ENCODE measurements at places on chromosomes 12 and 14.

- no peak for DNase-seq
These were observed 318.6 kb upstream of the DIO3 start for GRCh38 chr14:101242442-101243385.

GRCh38 chr12:116524311-116524710, 34.9 kb upstream of the MAP1LC3B2 start:
- DNase-seq, result no peak

DNA sequence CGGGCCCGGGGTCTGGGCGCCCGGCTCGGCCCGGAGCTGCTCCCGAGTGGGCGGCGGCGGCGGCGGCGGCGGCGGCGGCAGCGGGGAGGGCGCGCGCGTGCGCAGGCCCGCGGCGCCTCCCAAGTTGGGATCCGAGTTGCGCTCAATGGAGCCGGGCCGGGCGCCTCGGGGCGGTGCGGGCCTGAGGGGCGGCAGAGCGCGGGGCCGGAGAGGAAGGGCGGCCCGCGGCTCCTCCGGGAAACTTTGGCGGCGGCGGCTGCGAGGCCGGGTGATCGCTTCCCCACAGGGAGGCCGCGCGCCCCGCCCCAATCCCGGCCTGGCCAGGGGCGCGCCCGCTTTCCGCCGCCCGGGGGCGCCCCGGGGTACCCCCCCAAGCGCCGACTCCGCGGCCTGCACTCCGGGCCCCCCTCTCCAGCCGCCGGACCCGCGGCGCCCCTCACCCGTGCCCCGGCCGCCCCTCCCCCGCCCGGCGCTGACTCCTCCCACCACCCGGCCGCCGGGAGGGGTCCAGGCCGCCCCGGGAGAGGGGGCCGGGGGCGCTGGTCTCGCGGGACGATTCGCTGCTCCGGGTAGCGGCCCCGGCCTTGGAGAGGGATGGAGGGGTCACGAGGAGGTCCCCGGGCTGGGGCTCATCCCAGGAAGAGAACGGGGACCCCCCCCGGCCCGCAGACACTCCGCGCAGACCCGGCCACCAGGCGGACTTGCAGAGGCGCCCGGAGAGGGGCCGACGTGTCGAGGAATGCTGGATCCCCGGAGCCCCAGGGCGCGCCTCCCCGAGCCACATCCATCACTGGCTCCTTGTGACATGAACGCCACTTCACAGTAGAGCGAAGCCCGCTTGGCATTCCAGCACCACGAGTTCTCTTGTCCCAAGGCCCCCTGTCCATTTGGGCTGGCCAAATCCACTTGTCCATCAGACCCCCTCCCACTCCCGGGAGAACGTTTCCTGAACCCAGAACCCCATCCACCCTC, at the start of gene RILPL1:
TSS of gene RILPL1 (minus strand) at position 48 of the 972 bp plus-strand sequence. CDS start 237 bp downstream, outside the sequence.
- DNase-seq, result peak; percentile 23

DNA sequence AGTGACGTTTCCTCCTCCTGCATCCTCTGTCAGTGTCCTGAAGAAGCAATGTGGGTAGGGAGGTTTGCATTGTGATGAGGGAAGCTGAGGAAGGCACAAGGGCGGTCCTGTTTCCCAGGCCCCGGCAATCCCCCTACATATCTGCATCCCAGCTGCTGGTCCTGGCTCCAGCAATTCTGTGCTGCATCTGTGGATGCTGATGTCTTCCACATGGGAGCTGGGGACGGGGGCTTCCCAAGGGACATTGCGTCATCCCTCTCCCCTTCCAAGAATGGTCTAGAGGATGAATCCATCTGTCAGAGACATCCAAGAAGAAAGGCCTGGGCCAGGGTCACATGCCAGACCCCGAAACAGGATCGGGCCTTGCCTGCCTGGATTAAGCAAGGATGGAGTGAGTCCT, 52.1 kb downstream of the TSPAN11 start:
- no peak for DNase-seq

DNA sequence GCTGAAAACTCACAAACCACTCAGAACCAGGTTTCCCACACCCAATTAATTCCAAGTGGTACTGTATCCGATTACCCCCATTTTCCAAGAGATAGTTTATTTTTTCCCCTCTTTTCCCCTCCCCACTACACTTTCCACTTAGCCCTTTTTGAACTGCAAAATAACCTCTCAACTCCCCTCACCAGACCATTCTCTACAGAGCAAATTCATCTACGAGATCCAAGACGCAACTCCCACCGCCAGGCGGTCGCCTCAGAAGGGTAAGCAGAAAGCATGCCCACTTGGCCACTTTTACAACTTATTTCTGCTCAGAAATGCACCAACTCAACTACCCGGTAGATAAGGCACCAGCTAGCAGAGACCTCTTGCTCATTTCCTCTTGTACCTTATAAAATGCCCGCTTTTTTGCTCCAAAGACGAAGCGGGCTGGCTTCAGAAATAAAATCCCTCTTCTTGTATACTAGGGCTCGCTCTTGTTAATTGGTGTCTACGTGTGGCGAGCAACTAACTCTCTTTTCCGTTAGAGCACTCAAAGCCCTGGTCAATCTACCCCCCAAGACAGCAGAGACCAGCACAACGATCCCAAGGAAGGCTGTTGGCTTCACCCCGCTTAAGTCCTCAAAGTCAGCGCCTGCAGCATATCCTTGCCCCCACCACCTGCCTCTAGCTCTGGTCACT, 910 bp upstream of the SRP54 start:
- peak; percentile 42 for DNase-seq

DNA sequence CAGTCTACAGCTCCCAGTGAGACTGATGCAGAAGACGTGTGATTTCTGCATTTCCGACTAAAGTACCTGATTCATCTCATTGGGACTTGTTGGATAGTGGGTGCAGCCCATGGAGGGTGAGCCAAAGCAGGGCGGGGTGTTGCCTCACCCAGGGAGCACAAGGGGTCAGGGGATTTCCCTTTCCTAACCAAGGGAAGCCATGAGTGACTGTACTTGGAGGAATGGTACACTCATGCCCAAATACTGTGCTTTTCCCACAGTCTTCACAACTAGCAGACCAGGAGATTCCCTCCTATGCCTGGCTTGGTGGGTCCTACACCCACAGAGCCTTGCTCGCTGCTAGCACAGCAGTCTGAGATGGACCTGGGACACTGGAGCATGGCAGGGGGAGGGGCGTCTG, 21.0 kb upstream of the ABCC9 start:
- DNase-seq, result no peak

DNA sequence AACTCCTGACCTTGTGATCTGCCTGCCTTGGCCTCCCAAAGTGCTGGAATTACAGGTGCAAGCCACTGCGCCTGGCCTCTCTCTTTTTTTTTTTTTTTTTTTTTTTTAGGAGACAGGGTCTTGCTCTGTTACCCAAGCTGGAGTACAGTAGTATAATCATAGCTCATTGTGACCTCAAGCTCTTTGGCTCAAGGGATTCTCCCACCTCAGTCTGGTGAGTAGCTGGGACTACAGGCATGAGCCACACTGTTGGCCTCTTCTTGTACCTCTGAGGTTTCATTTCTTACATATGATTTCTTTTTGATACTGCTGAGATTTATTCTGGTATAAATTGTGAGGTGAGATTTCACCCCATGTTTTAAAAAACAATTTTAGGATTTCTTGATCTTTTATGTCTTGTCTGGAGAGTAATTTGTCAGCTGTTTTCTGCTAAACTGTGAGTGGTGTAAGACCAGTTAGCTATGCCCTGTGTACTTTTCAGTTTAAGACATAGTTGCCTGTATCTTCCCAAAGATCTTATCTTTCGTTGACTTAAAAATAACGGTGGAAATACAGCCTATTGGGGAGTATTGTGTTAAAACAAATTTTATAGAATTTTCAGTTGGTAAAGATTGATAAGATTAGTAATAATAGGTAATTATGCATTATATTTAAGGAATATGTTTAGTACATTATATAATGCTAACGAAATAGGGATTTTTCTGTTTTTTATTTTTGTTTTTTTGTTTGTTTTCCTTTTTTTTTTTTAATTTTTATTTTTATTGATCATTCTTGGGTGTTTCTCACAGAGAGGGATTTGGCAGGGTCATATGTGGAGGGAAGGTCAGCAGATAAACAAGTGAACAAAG, 31.7 kb downstream of the WDR20 start:
- no peak for DNase-seq

DNA sequence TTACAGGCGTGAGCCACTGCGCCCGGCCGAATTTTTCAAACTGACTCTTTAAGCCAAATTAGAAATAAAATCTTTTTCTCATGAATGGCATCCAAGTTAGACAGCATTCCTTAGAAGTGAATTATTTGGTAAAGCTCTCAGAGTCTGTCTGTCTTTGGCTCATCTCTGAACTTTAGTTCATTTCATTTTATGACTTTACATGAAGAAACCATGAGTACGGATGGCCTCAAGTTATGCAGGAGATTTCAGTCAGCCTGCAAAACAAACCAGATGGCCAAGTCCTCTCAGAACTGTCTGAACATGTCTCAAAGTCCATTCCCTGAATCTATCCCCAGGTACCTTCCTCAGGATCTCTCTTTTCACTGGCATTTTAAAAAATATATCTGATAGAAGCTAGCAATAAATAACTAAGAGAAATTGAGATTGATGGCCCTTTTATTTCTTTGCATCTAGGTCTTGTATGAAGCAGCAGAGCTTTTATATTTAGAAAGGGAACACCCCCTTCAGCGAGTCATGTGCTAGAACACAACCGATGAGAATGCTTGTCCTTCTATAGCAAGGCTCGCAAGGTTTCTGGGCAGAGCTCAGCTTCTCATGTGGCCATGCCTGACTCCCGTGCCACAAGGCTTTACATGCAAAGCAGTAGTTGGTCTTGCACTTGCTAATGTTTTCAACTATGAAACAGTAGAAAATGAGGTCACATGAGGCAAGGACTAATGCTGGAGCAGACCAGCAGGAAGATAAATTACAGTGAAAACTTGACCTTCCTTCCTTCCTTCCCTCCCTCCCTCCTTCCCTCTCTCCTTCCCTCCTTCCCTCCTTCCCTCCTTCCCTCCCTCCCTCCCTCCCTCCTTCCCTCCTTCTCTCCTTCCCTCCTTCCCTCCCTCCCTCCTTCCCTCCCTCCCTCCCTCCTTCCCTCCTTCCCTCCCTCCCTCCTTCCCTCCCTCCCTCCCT, 125.0 kb downstream of the AKAP6 start:
- DNase-seq, result no peak

- DNase-seq, result no peak
These were observed 7.9 kb upstream of the PLEKHG6 start for GRCh38 chr12:6302621-6303020.
